ENCODE measurements at places on chromosomes 1 and 21. TPM values are rescaled to one million over a fixed set of nuclear protein-coding genes. Genes with fewer than 3 reads are reported as not detected.

The CD52 gene
- total RNA-seq, result not detected

The DRAM2 gene
- total RNA-seq, result 43.8 TPM

The GPR37L1 gene
- not detected for total RNA-seq

The CDA gene
- 2.0 TPM for total RNA-seq

The TRPM2 gene
- total RNA-seq, result not detected

The PLXNA2 gene
- 185 TPM for total RNA-seq

The LRP8 gene
- 72.9 TPM for total RNA-seq

The CD58 gene
- total RNA-seq, result 27.1 TPM

The GPR157 gene
- total RNA-seq, result 4.5 TPM

The RUNX3 gene
- total RNA-seq, result not detected

The TNFRSF14 gene
- 21.3 TPM for total RNA-seq

The SH2D1B gene
- not detected for total RNA-seq
